OCI-LY7 (cell line): ENCODE measurements at places on chromosomes 6 and 20. TPM values are rescaled to one million over a fixed set of nuclear protein-coding genes. Genes with fewer than 3 reads are reported as not detected.

DNA sequence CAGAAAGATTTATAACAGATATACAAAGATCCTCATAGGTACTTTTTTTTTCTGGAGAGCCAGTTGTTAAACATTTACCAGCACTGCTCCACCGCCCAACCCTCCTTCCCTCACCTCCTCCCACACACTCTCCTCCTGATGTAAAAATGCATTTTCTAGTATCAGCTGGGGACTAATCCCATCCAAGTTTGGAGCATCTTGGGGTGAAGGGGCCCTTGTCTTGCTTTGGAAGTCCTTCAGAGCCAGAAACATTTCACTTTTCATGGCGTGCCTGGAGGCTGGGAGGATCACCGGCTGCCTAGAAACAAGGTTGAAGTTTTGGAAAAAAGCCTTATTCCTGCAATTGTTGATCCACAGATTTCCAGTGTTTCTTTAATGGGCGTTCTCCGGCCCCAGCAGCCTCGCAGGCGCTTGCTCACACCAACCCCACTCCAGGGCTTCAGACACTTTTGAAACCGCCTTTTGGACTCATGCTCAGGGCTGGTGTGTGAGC, 165.1 kb upstream of the AFDN start:
- no peak for DNase-seq

GRCh38 chr6:8855411-8855810, 420.1 kb upstream of the SLC35B3 start:
- no peak for DNase-seq

- no peak for DNase-seq
Observed at GRCh38 chr6:84136364-84137050, 90.9 kb downstream of the CEP162 start.

DNA sequence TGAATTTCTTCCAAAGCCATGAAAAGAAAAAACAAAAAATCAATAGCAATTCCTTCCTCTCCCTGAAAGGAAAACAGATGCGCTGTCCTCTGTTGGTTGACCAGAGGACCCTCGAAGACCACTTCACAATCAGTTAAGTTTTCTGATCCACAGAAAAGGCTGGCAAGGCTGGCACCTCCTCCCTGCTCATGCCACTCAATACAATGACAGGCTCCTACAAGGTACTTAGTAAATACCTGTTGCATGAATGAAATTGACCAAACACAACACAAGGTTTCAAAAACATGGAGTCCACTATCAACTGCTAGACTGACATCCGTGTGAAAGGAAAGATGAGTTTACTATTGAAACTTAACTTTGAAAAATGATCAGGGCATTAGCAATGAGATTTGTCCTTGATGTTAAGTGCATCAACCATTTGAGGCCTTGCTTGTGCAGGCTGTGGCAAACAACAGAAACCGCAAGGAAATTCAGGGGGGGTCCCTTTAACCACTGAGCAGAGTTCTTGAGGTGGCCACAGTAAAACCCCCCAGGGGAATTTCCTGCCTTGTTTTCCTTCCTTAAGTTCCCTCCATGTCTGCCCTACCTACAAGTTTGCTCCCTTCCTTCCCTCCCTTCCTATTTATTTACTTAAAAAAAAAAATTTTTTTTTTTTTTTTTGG, 27.9 kb upstream of the RTF2 start:
- no peak for DNase-seq

DNA sequence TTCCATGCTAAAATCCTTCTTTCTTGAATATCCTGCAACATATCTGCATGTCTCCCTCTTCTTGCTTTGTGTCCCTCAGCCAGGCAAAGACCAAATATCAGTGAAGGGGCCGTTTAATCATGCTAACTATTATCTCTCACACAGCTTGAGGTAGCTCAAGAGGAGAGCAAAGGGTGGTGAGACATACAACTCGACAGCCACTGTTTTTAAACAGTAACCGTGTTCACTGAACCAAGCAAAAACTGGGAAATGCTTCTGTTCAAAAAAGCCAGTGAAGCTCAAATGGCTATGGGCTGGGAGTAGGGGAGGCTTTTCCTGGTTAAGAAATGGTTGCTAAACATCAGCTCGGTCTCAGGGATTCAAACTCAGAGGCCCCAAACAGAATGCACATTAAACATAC, 83.4 kb downstream of the MAP7 start:
- DNase-seq, result no peak

DNA sequence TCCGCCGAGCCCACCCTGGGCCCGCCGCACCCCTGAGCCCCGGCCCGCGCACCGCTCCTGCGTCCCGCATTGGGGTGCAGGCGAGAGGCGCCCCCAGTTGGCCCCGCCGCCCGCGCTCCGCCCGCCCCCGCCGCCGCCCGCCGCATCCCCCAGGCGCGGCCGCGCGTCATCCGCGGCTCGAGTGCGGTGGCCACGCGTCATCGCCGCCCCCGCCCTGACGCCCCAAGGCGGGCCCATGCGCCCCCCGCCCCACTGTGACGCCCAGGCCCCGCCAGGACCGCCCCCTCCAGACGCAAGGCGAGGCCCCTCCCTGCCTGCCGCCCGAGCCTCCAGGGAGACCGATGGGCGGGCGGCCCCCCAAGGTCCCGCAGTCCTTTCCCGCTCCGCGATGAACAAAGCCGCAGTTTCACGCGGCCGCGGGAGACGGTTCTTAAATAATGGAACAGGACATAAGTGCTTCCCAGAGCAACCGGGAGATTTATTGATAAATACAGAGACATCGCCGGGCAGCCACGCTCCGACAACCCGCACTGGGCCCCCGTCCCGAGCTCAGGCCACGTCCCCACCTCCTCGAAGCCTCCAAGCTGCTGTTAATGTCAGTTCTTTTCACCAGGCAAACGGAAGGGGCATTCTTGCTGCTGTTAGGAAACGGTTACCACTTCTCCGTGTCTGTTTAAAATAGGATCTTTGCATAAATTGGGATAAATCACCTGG, at the start of gene ANKRD60:
TSS of gene ANKRD60 (minus strand) at position 170 of the 714 bp plus-strand sequence. CDS start at position 170, 0 bp downstream.
- no peak for DNase-seq

DNA sequence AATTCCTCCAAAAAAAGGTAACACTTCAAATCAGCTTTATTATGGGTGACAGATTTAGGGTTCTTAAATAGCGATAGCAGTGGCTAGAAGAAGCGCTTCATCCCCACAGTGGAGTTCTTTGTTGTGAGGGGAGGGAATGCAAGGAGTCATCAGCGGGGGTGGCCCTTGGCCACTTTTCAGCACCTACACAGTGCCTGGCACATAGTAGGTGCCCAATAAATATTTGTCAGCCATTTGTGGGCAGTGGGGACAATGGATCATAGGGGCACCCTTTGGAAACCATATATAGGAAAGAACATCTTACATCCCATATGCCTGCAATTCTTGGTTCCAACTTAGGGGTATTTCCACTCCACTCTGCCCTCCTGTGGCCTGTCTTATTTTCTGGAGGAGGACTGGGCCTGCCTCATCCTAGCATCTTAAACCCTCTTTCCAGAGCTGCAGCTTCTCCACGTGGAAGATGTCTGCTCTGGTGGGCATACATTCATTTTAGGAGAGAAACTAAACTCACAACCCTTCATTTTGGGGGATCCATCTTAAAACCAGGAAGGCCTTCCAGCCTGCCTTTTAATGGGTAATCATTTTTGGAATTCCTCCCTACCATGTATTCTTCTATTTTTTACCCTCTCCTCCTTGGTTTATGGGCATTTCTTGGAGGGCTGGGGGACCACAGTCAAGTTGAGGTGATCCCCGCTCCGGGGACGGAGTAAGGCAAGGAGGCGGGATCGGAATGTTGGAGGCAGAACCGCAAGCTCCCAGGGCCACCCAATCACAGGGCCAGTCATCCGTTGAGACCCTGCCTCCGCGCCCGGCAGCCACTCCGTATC, 2.6 kb upstream of the GPSM3 start:
- peak; percentile 71 for DNase-seq

DNA sequence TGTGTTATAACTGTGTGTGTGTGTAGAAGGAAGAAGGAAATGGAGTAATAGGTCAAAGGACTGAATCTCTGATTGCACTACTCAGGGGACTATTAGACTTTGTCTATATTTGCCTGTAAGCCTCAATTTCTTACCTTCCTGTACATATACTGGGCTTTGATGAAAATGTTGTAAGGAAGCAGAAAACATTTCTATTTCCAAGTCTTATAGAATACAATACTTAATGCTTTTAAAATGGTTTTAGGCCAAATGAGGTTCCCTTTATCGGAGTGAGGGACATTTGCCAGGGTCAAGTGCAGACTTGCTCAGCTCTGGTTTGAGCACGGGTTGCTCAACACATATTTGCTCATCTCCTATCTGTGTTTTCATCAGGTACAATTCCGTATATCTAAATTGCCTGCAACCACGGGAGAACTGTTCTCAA, 28.3 kb downstream of the MEP1A start:
- DNase-seq, result no peak

DNA sequence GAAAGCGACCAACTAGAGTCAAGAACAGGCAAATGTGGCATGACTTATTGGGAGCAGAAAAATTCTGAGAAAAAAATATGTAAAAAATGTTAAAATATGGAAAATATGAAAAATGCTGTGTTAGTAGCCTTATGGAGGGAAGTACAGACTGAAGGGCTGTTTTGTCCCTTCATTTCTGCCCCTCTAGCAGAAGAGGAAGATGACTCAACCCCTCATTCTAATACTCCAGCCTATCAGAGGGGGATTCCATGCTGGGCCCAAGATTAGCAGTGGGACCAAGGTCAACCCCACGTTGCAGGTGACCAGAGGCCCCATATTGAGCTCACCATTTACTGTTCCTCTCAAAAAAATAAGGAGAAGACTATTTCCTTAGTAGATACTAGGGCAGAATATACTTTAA, 8.4 kb downstream of the MUC21 start:
- no peak for DNase-seq

GRCh38 chr20:32925481-32926196, 66.9 kb downstream of the EFCAB8 start:
- no peak for DNase-seq

DNA sequence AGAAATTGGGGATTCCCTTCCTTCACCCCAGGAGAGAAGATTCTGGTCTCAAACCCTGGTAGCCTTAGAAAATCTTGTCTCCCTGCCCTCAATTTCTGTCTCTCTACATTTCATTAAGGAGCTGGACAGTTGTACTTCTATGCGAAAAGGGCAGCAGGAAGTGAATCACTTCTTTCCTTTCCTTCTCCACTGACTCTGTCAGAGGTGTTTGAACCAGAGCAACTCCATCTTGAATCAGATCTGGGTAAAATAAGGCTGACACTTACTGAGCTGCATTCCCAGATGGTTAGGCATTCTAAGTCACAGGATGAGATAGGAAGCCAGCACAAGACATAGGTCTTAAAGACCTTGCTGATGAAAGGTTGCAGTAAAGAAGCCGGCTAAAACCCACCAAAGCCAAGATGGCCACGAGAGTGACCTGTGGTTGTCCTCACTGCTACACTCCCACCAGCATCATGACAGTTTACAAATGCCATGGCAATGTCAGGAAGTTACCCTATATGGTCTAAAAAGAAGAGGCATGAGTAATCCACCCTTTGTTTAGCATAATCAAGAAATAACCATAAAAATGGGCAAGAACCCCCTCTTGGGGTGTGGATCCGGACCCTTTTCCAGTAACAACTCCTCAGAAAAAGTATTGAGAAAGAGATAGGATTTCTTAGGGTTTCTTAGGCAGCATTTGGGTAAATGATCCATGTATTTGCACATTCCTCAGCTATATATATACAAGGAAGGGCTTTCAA, 95.8 kb upstream of the PLCB4 start:
- no peak for DNase-seq

DNA sequence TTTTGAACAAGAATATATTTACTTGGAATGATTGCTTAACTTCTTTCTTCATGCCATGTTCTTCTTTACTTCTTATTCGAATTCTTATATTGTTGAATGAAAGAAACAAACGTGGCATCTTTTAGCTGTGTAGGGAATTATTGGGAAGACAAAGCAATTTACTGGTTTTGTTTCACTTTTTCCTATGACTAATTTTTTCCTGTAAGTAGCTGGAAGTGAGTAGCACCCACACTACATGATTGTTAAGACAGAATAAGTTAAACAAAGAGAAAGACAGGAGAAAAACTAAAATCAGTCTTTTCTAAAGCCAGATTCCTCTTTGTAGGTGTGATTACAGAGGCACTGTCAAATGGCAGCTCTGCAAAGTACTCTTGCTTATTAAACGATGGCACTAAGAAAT, 593.4 kb downstream of the EYS start:
- DNase-seq, result no peak

GRCh38 chr6:80095600-80095999, 10.9 kb upstream of the BCKDHB start:
- DNase-seq, result no peak

DNA sequence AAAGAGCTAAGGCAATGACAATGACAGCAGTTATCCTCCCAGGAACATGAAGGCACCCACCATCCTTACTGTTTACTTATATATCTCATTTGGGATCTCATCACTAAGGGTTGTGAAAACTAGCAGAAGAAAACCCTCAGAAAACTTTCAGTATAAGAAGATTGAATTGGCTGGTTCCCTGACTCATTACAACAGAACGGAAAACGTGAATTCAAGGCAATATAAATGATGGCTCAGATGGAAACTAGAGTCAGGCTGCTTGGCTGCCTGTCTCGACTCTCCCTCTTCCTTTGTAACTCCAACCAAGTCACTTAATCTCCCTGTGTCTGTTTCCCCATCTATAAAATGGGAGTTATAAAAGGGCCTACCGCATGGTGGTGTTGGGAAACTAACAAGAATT, 387.1 kb upstream of the JARID2 start:
- DNase-seq, result no peak

DNA sequence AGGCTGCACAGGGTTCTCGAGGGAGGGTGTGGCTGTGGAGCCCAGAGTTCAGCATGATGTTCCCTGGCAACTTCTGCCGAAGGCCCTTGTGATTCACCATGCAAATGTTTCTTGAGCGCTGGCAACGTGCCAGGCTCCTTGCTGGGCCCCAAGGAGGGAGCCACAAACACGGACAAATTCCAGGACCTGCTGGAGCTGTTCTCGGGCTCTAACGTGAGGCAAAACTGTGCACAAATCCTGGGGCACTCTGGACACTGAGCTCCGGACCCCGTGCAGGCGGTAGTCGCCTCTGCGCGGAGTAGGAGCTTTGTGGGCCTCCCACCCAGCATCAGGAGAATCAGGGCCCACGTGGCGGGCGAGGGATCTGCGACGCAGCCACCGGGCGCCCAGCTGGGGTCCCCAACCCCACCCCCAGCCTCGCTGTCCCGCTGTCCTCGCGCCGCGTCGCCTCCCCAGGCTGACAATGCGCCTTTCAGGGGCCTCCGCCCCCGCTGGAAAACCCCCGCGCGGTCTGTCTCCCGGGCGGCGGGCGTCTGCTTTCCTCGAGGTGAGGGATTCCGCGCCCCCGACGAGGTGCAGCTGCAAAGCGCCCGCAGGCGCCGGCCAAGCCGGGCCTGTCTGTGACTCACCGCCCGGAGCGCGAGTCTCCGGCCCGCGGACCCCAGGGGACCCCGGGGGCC, 31.7 kb upstream of the SCUBE3 start:
- DNase-seq, result no peak

GRCh38 chr6:5439749-5440148, 178.4 kb downstream of the FARS2 start:
- DNase-seq, result no peak

The CCN5 gene
- total RNA-seq, result not detected in 2 replicates

The GMDS gene
- 26.8 and 34.9 TPM in 2 replicates for total RNA-seq

The ZBP1 gene
- 1.5 and 2.0 TPM in 2 replicates for total RNA-seq

The MCCD1 gene
- not detected in 2 replicates for total RNA-seq

The BEND6 gene
- 1.5 and 2.9 TPM in 2 replicates for total RNA-seq

The PI16 gene
- total RNA-seq, result 0.30 TPM in 1 of 2 replicates, not detected in the other

The PERP gene
- total RNA-seq, result not detected in 2 replicates

The KIF25 gene
- not detected in 2 replicates for total RNA-seq
